ENCODE measurements at places on chromosomes 5 and 9.

DNA sequence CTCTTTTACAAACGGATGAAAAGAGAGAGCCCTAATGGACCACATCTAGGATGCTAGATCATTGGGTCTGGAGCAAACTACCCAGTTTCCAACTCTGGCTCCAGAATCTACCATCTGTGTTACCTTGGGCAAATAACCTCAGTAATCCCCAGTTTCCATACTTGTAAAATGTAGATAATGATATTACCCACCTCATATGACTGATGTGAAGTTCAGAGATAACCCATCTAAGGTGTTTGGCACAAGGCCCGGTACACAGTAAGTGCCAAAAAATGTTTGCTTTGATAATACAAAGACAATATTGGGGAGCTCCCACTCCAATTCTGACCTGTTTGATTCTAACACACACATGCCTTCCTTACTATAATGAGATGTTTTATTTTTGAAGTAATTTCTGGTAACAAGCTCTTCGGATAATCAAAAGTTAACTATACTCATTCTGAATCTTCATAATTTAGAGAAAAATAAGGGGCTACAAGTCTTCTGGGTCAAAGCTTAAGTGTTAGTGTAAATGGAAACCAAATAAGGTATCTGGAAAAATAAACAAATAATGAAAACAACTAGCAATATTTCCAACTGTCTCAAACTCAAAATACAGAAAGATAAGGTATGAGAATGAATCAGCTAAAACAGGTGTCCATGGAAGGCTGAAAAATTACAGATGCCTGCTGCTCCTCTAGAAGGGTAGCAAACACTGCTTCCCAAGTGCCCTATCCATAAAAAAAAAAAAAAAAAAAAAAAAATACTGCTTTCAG lies 30.4 kb downstream of the ELL2 start:
- no peak for DNase-seq

DNA sequence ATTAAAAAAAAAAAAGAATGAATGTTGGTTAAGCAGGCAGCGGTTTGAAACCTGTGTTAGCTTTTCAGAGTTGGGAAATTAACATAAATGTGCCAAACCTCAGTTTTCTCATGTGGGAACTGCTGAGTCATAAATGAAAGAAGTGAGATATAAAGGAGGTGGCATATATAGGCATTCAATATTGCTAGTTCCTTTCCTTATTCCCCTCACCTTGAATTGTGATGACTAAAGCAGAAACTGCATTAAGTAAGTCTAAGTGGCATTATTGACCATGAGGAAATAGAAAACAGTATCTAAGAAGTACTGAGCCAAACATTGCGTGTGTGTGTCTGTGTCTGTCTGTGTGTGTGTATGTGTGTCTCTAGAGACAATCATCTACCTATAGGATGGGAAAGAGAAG lies 691.2 kb downstream of the TLR4 start:
- no peak for DNase-seq

GRCh38 chr5:126452477-126452876 lies 29.3 kb downstream of the GRAMD2B start:
- DNase-seq = no peak

- DNase-seq = no peak
These were observed 3.4 kb downstream of the BRD9 start for GRCh38 chr5:889075-889710.

- no peak for DNase-seq
These were observed 2.4 kb upstream of the POU4F3 start for GRCh38 chr5:146336197-146336596.

DNA sequence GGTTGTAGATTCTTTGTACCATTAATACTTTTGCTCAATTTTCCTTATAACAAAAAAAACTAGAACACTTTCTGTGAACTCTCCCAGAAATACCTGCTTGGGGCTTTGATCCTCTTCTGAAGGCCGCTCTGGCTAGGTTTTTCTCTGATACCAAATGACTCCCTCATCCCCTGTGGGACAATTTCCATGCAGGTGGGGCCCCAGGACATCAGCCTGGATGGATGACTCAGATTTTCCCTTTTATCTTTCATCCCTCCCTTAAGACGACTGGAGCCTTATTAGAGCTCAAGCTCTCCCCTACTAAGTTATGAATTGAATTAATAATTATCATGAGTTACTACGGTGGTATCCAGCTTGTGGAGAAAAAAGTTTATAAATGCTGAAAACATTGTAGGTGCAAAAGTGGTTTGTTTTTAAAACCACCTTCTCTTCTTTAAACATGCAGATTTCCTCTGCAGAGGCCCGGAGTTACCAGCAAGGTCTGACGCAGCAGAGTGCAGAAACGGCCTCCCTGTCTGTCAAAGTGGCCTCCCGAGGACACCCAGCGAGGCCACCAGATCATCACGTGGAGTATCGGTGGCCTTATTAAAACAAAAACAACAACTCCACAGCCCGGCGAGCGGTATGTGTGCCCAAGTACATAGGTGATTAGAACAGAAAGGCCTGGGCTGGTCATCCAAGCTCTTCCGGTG lies 50.8 kb upstream of the IRX4 start:
- DNase-seq = no peak

DNA sequence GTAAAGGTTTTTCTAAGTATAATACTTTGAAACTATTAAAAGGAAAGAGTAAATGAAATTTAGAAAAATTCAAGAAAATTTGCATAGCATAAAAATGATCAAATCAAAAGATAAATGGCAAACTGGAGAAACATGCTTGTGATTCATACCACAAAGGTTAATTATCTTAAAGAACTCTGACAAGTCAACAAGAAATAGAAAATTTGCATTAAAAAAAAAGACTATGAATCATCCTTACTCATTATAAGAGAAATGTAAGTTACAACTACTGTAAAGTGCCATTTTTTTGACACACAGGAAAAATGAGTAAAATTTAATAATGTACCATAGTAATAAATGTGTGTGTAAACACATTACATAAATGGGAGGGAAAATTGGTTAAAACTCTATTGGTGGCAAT lies 624.4 kb upstream of the C9orf72 start:
- DNase-seq = no peak

GRCh38 chr5:148750614-148751013 lies 75.8 kb upstream of the ADRB2 start:
- DNase-seq = no peak

- DNase-seq = no peak
These were observed 8.7 kb downstream of the SLF1 start for GRCh38 chr5:94627191-94627590.

DNA sequence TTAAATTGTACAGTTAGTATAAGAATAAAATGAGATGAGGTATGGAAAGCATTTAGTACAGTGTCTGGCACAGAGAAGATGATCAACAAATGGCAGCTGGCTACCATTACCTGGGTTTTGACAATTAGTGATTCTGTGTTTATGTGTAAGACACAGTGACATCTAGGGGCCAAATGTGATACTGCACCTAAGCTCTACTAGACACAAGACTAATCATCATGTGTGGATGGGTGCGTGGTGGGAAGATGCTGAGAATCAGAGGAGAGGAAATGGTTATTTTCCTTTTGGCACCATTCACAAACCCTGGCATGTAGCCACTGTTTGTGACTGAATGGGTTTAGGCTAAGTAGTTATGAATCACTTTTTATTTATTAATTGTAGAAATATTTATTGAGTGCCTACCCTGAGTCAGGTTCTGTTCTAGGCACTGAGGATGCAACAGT lies 109.8 kb upstream of the TBC1D2 start:
- no peak for DNase-seq

- DNase-seq = no peak
These were observed 6.0 kb downstream of the UBE2QL1 start for GRCh38 chr5:6454628-6455053.

DNA sequence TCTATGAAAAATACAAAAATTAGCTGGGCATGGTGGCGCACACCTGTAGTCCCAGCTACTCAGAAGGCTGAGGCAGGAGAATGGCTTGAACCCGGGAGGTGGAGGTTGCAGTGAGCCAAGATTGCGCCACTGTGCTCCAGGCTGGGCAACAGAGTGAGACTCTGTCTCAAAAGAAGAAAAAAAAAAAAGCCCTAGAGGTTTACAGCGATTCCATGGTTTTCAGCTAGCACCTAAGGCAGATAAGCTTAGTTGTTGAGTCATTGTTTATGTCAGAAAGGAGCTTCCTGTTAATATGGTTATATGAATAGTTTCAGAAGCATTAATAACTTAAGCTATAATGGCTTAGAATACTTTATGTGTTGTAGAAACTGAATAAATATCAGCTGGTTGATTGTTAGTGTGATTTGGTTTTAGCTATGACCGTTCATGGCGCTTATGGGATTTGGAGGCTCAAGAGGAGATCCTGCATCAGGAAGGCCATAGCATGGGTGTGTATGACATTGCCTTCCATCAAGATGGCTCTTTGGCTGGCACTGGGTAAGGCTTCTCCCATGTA lies 13.0 kb downstream of the RNF183 start:
- DNase-seq = no peak

DNA sequence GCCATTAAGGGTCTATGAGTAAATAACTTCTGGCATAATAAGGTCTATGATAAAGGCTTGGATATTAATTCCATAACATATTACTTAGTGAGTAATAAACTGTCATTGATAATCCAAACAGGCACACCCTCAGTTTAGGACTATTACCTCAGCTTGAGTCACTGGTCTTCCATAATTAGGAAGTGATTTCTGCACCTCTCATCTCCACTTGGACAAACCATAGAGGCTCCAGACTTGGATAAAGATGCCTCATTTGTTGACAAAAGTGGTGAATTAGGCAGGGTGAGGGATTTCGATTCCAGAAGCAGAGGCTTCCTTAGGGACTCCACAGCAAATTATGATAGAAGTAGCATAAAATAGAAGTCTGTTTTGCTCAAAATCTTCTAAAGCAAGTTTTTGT lies 127.5 kb upstream of the MTAP start:
- DNase-seq = no peak

- DNase-seq = no peak
These were observed 24.8 kb downstream of the GRIA1 start for GRCh38 chr5:153515301-153515700.

DNA sequence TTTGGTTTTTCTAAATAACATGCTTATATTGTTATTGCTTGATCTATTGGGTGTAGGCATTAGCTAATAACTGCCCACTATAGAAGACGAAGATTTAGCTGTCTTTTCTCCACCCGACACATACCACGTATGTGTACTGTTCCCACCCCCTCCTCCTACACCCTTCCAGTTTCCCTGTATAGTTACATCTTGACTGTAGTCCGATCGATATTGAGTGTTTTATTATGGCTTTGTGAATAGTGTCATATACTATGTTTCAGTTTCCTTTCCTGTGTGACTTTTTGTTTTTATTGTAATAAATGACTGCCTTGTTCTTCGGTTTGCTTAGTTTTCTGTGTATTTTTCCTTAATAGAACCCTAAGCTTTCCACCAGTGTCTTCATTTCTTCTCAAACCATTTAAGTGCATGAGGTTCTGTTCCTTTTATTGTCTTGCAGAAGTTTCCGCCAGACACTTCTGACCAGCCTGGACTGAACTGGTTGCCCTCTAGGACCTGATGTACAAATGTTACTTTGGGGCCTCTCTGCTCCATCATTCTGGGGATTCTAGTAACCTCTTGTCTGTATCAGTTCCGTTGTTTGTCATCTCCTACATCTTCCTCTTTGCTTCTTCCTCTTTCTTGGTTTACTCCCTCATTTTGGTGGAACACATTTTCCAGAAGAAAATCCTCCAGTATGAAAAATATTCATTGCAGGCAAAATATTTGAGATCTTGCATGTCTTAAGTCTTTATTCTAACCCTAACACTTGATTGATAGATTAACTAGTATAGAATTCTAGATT lies 61.8 kb downstream of the PRKACG start:
- DNase-seq = no peak

DNA sequence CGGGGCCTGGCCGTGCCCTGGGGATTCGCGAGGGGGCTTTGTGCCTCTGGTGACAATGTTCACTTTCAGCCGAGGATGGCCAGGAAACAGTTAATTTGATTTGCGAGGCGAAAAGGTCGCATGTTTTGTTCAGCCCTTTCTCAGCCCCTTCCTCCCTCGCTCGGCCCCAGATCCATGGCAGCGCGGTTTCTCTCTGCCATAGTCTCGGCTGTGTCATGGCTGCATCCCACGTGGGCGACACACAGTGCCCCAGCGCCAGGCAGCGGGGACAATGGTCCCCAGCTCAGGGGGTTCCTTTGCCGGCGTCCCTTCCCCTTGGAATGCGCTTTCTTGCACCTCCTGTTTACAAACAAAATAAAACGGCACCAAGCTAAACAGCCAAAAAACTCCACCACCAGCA lies 370.3 kb upstream of the IRX2 start:
- no peak for DNase-seq

DNA sequence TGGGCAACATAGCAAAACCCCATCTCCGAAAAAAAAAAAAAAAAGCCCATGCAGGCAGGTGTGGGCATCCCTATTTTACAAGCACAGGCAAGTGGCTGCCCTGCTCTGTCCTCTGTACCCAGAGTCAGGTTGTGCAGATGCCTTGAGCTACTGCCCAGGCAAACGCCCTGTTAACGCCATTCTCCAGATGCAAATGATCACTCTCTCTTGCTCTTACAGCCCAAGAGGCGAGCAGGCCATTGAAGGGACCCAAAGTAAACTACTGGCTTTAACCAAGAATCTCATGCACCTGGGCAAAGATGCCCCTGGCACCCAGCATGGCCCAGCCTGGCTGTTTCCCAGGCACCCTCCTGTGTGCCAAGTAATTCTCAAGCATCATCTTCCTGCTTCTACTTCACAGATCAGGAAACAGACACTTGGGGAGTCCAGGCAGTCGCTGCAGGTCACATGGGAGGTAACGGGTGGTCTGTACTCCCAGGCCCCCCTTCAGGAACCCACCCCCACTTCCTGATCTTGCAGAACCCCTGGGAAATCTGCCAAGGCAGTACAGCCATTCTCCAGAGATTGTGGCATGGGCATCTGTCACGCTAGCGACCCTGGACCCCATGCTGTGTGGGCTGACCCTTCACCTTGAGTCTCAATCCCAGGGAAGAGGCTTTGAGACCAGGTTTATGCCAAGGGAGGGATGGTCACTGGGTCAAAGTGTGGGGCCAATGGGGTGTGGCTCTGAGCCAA lies 14.2 kb downstream of the EEIG1 start:
- DNase-seq = no peak

GRCh38 chr5:19067741-19068140 lies 920.3 kb downstream of the CDH18 start:
- no peak for DNase-seq

GRCh38 chr5:125486634-125487033 lies 740.2 kb upstream of the ZNF608 start:
- DNase-seq = no peak

DNA sequence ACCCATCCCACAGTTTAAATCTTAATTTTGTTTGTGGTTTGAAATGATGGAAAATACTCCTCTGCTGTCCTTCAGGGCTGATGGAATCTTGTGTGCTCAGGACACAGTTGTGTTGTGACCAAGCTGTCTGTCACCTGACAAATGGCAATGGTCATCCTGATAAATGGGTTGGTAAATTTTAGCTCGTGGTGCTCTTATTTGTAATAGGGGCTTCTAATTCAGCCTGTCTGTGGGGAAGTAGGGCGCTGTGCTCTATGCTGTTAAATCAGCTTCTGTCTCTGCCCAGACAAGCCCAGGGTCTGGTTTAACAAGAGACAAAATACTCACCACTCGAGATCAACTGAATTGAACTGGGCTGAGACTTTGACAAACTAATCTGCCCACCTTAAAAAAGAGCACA lies 4.5 kb downstream of the LRRTM2 start:
- no peak for DNase-seq

GRCh38 chr5:32020271-32020670 lies 153.8 kb downstream of the GOLPH3 start:
- no peak for DNase-seq

- DNase-seq = no peak
These were observed 37.6 kb downstream of the DUSP1 start for GRCh38 chr5:172733131-172733973.
